ENCODE measurements at places on chromosomes 12 and 14.
A peak's percentile ranks its signal among the peaks of the same experiment; 100 is the strongest.

DNA sequence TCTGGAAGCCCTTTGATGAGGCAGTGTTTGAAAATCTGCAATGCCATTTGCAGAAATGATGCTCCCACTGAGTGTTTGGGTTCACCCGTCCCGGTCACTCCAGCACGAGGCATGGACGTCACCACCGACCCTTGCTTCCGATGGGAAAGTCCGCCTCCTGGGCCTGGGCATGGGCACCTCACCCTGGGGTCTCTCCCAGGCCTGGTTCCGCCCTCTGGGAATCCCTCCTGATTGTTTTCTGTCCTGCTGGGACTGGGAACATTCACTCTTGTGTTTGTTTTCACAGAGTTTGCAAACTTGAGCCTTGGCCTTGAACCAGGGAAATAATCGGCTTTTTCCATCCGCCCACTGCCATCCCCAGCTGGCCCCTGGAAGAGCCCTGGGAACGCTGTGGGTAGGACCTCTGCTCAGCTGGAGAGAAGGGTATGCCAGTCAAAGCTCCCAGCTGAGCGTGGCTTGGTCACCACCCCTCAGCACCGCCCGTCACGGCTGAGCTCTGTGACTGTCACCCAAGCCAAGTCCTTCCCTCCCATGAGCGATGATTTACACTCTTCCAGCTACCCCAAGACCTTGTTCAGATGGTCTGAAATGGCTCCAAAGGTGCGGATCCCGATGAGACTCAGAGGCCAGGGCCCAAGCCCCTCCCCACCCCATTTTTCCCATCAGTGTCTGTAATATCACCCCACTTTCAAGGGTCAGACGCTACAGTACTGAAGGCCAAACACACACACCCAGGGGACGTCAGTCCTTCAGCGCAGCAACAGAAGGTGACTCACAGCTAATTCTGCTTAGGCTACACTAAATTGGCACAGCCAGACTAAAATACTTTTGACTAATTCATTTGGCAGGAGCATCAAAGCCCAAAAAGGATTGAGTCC is 34.1 kb upstream of the FZD10 start:
- no peak for DNase-seq

GRCh38 chr14:77882636-77883035 is 82.7 kb downstream of the ADCK1 start:
- peak; percentile 37 for DNase-seq

DNA sequence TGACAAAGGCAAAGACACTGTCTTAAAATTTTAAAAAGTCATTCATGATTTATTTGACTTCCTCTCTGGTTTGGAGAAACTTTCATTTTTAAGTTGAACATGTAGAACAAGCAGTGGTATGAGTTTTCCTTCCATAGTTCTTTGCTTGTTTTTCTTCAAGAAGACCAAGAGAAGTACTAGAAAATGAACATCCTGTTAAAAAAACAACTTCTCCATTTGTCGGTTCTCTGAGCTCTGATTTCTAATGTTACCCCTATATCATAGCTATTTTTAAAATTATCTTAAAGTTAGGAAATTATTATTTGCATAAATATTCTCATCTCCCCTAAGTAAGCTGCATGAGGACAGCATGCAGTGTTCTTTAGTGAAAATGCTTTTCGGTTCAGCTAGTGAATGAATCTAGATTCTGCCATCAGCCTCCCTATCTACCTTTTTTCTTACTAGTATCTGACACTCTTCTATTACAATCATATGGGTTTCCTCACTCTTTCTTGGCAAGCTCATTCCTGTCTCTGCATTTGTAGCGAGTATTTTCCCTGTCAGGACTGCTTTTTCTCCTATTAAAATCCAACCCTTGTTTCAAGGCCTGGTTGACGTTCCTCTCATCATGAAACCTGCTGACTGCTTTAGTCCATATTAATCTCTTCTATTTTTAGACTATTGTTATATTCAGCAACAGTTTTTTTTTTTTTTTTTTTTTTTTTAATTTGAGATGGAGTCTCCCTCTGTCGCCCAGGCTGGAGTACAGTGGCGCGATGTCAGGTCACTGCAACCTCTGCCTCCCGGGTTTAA is 15.8 kb downstream of the DIP2B start:
- DNase-seq = peak; percentile 64

DNA sequence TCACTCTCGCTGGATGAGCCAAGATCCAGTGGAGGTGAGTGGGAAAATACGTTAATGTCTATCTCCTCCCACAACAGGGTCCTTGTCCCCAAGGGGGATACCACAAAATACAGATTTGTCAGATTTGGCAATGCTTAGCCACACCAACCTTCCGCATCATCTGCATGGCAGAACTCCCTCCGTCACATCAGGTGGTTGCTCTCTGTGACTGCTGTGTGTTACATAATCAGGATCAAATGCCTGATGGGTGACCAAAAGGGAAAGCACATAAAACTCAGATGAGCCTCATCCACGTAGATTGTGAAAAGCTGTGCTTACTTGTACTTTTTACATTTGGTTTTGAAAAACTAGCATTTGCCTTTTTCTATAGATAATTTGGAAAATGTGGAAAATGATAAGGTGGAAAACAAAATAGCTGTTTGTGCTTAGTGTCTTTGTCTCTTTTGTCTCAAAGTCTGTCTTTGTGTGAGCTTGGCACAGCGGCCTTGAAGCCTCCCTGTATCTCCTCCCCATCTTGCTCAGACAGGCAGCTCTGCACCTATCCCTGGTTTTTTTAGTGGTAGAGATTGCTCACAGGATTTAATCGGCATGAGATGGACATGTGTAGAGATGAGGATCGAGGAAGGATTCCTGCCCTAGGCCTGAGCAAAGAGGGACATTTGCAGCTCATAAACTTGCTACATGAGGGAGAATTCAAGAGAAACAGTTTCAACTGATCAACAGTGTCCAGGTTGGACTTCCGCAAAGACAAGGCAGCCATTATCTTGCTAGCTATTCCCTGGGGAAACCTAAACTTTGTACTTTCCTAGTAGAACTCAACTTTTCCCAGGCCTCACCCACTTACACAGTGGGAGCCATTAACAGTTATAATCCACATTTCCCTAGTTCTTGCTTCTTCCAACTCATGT is 3.6 kb upstream of the FGF6 start:
- DNase-seq = no peak

DNA sequence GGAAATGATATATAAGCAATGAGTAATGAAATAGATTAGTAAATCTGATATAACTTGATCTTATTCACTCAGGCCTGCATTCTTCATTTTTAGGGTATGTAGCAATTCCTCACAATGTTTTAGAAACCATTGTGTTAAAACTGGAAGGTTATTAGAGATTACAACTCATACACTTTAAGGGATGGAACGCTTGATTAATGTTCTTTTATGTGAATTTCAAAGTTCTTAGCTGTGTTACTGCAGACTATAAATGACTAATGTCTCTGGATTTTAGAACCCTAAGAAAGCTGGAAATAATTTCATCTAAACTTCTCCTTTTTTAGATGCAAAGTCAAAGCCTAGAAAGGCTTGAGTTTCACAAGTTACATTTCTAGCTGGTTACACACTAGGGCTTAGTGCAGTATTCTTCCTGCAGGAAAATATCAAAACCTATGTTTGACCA is 148.2 kb upstream of the CLEC14A start:
- peak; percentile 78 for DNase-seq

GRCh38 chr14:55136885-55137786 is 8.1 kb downstream of the LGALS3 start:
- DNase-seq = peak; percentile 87
